ENCODE measurements at places on chromosomes 5 and 9. TPM values are rescaled to one million over a fixed set of nuclear protein-coding genes. Genes with fewer than 3 reads are reported as not detected.

Gene PCDHGA10
- total RNA-seq = 0.05 TPM

Gene NKD2
- total RNA-seq = 3.6 TPM

GRCh38 chr5:15452781-15453180, 47.2 kb upstream of the FBXL7 start:
- no peak for DNase-seq

Gene CCDC192
- total RNA-seq = not detected

DNA sequence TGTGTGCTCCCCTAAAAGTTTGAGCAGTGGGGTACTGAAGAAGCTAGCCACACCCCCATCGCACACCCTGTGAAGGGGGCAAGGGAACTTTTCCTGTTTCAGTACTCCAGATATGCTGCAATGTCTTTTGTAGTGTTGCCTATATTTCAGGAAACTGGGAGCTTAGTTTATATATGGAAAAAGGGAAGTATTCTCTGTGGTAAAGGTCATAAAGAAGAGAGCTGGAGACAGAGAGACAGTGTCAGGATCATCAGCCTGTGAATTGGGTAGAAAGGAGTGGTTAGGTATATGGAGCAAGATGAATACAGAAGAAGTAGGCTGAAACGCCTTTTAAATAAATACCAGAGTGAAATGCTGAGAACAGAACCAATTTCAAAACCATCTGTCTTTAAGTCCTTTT, 82.2 kb upstream of the C9orf72 start:
- DNase-seq = no peak

Gene HACD4
- total RNA-seq = 14.8 TPM

- DNase-seq = no peak
Observed at GRCh38 chr5:18220631-18221030, 586.4 kb downstream of the TAF11L14 start.

DNA sequence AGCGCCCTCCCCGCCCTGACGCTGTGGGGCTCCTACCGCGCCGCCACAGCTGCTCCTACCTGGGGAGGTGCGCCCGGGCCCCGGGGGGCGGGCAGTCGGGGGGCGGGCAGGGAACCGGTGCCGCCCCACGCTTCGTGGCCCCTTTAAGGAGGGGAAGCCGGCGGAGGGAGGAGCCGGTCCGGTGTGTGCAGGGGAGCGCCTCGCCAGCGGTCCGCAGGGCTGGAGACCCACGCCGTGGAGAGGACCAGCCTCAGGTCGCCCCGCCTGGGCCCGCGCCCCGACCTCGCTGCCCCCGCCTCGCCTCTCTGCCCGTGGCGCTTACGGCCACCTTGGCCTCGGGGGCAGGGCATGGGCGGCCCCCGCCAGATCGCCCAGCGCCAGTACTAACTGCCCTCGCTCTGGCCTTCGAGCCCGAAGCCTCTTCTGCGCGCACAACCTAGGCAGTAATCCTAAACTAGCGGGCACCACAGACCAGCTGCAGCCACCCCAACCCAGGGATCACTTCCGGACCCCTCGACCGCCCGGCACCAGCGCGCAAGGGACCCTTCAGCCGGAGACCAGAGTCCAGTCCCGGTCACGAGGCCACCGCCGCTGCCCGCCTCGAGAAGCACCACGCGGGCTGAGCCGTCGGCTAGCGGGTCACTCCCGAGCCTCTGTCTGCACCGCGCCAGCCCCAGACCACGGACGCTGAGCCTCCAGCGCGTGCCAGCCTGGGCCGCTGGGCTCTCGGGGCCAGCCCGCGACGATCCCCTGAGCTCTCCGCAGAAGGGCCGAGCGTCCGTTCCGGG, at the start of gene FOXE1:
FOXE1 (plus strand) TSS at position 171 of the 788 bp plus-strand sequence. CDS start 689 bp downstream, outside the sequence.
- no peak for DNase-seq

Gene PCDHA8
- total RNA-seq = not detected

Gene GPR150
- total RNA-seq = 1.7 TPM

DNA sequence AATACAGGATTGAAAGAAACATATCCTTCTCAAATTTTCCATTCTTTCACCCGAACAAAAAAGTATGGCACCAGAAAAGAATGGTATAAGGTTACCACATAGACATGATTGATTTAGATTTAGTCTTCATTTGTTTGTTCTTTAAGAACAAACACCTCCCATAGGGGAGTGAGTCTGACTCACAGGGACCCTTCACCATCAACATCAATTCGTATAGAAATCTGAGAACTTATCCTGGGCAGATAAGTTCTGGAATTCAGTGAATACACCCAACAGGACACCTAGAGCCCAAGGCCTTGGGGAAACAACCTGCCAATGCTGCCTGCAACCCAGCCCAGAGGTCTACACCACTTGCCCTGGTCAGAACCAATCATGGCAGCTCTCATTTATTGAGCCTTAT, 46.2 kb downstream of the LHFPL2 start:
- no peak for DNase-seq

DNA sequence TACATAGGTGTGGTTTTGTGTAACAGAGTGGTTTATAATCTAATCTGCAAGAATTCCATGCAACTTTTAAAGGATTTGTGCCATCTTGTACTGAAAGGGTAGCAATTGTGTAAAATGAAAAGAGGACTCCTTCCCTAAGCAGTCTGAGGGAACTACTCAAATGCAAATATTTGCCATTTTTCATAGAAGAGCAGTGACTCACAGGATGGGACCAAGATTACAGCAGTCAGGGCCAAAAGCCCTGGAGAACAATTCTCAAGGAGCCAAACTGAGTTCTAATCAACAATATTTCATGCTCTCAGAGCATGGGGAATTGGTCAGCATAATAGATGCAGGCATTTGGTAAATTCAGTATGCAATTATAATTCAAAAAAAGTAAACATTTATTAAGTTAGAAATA, 495.8 kb downstream of the CHSY3 start:
- DNase-seq = no peak

GRCh38 chr5:31413030-31413812, 118.7 kb downstream of the DROSHA start:
- no peak for DNase-seq
